ENCODE measurements at places on chromosomes 4 and X.

- DNase-seq = no peak
Observed at GRCh38 chr4:107069049-107069448, 32.9 kb upstream of the DKK2 start.

- no peak for DNase-seq
Observed at GRCh38 chr4:96691521-96691920, 851.6 kb downstream of the PDHA2 start.

DNA sequence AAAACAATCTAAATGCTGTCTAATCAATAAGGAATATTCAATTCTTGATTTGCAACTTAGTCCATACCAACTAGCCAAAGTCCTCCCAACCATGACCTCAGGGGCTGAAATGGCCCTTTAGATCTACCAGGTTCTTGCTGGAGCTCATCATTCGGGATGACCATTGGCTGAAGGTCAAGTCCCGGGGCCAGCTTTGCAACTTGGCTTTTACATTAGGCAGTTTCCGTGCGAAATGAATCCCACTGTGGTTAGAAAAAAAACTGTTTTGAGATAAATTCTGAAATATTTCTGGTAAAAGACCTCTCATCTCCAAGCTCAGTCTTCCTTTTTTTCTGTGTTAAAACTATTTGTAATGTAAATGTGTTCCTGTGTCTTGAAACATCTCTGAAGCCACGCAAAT lies 178.6 kb downstream of the TENM3 start:
- no peak for DNase-seq

DNA sequence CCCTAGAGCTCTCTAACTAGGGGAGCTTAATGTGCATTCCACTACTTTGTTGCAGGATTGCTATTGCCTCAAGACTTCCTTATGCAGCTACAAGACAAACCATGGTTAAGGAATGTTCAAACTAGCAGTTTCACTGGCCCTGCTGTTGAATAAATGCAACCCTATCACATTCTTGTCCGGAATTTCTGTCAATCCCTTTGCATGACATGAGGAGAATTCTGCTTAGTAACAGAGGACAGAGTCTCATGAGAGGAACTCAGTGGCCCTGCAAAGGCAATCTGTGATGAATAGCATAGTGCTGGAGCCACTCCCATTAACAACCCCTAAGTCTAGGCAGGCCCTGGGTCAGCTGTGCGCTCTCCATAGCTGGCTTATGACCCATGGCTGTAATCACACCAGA lies 30.7 kb upstream of the SGMS2 start:
- DNase-seq = no peak

DNA sequence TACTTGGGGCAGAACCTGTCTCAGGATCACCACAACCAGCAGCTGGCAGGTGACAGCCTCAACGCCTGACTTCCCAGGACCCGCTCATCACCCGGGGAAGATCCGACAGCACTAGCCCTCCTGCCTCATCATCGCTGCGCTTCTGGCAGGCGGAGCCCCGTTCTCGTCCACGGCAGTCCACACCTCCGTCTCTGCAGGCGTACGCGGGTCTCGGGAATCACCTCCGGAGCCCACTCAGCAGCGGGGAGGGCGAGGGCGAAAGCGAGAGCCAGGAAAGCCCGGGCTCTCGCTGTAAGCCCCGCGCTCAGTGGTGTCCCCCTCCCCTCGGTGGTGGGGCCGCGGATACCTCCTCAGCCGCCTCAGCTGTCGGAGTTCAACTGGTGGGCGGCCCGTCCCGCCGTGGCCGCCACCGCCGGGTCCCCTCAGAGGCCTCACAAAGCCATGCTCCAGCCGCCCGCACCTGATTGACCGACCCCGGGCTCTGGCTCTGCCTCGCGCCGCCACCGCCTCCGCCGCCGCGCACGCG lies 518 bp upstream of the CNKSR2 start:
- DNase-seq = no peak

GRCh38 chr4:73528171-73528570 lies 46.6 kb downstream of the AFM start:
- DNase-seq = no peak

- DNase-seq = no peak
Observed at GRCh38 chr4:173807347-173807746, 277.3 kb upstream of the HAND2 start.

DNA sequence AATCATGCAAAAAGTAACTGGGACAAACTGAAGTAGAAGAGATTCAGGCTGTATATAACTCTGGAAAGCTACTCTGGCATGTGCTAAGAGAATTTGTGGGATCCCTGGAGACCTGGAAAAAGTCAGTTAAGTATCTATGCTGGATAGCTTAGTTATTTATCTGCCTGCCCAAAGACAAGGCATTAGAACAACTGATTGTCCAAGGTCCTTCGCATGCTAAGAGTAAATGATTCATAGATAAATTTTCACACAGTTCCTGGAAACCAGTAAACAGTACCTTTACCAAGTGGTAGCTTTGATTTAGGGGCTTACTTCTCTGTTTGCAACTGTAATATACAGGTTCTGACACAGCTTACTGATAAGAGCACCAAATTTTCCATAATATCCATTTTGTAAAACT lies 104.8 kb downstream of the ATP11C start:
- DNase-seq = no peak

- DNase-seq = no peak
Observed at GRCh38 chrX:70168238-70169188, 8.8 kb upstream of the DGAT2L6 start.
